ENCODE measurements at places on chromosomes 16 and 17.

DNA sequence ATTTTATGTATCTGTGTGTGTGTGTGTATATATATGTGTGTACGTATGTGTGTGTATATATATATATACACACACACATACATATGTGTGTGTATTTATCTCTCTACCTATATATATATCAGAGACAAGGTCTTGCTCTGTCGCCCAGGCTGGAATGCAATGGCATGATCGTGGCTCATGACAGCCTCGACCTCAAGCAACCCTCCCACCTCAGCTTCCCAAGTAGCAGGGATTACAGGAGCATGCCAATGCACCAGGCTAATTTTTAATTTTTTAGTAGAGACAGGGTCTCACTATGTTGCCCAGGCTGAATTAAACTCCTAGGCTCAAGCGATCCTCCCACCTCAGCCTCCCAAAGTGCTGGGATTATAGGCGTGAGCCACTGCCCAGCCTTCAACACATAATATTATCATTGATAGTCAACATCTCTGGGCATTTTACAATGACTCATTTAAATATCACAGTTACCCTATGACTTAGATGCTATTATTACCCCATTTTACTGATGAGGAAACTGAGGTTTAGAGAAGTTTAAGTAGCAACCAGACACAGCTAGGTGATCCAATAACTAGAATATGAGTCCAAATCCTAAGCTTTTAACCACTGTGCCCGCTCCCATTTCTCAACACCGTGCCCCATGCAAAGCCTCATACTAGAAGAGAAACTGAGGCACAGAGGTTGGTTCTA, 24.3 kb downstream of the G6PC3 start:
- DNase-seq: no peak

DNA sequence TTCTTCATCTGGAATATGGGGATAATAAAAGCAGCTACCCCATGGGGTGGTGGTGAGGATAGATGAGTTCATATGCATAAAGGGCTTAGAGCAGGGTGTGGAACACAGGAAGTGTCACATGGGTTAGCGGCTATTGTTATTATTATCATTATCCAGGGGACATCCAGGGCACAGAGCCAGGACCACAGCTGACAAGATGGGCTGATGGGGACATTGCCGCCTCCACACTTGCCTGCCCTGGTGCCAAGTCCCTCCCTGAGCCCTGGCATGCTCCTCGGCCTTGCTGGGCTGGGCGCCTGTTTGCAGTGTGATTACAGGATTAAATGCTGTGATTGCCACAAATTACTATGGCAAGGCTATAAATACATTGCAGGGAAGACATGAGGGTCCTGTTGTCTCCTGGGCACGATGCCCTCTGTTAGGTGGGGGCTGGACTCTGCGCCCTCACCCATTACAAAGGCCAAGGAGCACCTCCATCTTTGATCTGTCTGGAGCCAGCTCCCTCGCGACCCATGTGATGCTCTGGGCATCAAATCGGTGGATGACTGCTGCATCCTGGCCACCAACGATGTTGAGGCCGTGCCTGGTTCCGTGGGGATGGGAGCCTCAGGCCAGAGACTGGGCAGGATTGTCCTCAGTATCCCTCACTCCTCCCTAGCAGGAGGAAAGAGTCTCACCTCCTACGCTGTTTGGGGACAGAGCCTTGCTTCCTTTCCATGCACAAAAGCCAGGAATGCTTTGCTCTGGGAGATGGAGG, 43.2 kb downstream of the PIMREG start:
- DNase-seq: no peak

DNA sequence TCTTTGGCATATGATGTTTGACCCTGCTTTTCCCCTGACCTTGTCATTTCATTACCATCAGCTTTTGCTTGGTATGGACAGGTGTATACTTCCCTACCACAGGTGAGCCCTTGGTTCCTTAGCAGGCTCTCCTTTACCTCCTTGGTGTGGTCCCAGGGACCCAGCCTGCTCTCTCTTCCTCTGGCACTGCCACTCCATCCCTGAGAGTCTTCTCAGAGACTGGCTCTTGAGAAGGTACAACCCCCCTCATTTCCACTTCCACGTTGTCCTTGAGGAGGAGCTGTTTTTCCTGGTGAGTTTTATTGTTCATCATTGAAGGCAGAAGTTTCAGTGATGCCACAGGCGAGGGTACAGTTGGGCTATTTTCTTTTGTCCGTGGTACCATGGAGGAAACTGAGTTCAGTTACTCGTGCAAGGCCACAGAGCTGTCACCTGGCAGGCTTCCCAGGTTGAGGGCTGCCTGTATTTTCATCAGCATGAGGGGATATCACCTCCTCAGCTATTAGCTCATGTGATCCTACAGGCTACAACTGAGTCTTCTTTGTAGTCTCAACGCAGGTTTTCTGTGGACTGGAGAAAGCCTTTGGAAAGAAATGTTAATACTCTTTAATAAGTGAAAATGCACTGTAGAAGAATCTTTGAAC, 52.3 kb downstream of the MSI2 start:
- DNase-seq: no peak

DNA sequence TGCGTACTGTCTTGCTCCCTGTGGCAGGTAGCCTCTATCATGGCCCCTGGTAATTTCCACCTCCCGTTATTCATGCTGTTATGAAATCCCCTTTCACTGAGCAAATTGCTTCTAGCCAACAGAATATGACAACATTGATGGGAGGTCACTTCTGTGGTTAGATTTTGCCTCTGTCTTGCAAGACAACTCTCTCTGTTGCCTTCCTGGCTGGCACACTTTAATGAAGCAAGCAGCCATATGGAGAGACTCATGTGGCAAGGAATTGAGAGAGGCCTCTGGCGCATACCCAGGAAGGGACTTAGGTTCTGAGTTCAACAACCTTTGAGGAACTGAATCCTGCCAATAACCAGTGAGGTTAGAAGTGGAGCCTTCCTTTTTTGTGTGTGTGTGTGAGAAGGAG, 51.8 kb upstream of the GPRC5B start:
- DNase-seq: no peak

DNA sequence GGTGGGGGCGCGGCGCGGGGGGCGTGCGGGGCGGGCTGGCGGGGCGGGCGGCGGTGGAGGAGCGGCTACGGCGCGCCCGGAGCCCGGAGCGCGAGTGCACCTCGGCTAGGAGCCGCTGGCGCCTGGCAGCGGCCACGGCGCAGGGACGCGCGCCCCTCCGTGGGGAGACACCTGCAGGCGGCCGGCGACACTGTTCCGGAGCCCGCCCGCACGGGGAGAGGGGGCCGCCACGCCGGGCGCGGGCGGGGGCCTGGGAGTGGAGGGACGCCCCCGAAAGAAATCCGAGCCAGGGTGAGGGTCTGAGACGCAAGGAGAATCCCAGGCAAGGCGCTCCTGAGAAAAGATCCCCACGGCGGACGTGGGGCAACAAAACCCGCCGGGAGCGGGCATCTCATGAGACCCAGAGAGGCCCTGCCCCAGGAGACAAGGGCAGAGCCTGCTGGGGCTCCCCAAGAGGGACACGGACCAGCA, at the start of gene GSG1L:
Gene GSG1L, minus strand, starts transcription at position 124 of the 471 bp plus-strand sequence. CDS start 290 bp downstream, outside the sequence.
- DNase-seq: no peak

DNA sequence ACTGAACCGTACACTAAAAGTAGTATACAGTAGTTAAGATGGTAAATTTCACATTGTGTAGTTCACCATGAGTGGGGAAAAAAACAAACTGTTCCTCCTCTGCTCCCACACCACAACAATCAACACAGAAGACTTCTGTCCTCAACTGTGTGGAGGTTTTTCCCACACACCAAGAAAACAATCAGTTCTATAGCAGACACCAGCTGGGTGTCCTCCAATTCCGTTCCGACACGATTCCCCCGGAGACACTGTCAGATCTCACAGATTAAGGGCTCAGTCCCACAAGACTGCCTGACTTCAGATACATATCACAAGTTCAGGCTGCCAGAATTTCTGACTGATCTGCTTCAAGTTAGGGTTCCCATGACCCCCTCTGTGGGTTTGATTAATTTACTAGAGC, 31.8 kb downstream of the BBS2 start:
- no peak for DNase-seq
